ENCODE measurements at places on chromosomes 4 and X. TPM values are rescaled to one million over a fixed set of nuclear protein-coding genes. Genes with fewer than 3 reads are reported as not detected.

- no peak for DNase-seq
These were observed 46.0 kb downstream of the GEMIN8 start for GRCh38 chrX:13983734-13984133.

DNA sequence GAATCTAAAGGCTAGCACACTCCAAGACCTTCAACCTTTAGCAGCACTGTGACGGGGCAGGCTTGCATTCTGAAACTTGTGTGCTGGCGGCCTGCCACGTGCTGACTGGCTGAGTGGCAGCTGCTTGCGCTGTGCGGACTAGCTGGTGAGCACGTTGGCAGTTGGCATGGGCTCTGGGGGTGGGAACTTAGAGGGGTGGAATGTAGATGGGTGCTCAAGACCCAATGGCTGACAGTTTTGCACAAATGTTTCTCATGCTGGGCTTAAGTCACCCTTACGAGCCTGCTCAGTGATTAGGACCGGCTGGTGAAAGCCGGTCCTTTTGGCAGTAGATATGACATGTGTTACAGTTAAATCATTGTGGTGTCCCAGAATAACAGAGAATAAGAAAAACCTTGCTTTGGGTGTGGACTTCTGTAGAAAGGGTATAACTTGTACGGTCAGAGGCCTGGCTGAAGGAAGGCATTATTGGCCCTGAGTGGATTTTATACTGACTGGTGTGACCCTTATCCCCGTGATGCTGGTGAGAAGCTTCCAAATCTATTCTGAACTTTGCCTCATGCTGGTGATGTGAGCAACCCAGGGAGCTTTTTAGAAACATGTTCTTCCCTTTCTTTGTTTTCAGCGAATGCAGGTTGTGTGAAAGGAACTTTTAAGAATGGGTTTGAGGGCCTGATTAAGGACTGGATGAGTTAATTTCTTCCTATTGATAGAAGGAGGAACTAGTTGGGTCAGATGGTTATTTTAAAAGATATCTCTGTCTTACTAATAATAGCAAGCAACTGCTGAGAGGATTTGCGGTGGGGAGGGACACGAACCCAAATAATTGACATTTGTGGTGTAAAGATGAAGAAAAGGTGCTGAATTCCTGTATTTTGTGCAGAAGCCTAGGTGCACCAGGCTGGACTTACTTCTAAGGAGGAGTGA, 107.4 kb upstream of the SLC4A4 start:
- DNase-seq: no peak

- DNase-seq: peak; percentile 64
These were observed 16.2 kb downstream of the AWAT2 start for GRCh38 chrX:70033348-70034051.

DNA sequence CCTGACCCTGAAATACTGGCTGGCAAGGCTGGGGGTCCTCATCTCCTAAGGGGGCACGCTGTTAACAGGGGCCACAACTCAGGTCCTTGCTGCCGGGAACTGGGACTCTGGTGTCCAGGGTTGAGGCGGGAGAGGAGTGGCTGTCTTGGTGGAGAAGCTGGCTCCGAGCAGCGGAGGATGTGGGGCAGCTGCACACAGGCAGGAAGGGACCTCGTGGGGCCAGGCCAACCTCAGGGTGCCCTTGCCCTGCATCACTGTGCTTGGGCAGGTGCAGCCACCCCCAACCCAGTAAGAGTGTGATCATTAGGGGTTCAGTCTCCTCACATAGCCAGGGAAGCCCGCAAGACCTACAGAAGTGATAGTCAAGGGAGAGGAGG, 12.6 kb upstream of the PDE6B start:
- DNase-seq: no peak

- no peak for DNase-seq
These were observed 259.8 kb downstream of the QDPR start for GRCh38 chr4:17252131-17252530.

DNA sequence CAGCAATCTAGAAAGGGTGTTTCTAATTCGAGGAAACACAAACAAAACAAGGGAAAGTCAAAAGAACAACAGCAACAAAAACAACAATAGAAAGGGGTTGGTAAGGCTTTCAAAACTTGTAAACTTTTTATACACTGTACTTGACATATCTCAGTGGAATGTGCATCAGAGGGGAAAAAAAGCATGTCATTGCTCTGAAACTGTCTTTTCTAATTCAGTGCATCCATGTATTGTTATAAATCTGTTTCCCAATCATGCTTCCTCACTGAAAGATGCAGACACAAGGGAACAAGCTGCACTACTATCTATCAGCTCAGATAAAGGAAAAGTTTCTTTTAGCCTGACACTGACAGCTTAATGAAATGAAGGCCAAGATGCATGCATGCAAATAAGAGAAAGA, 44.2 kb upstream of the PCDH18 start:
- no peak for DNase-seq

DNA sequence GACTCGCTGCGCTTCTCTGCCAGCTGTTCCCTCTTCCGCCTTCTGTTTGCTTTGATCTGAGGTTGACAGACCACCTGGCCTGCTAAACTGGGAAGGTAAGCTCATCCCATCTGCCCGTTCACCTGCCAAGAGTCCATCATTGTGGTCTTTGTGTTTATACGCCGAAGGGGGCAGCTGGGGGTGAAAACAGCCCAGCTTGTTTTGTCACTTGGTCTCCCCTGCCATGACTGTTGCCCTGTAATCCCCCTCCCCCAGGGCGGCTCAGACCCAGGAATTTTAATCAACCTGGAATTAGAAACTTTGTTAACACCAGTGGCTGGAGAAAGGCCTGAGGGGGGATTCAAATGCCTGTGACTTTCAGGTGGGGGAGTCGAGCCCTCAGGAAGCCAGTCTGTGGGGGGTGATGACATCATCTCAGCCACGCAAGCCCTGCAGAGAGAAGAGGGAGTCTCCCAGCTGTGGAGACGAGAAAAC, 333.3 kb downstream of the BCOR start:
- no peak for DNase-seq

GRCh38 chr4:85836588-85837438, 361.9 kb downstream of the ARHGAP24 start:
- DNase-seq: no peak

- no peak for DNase-seq
These were observed 47.9 kb upstream of the PACRGL start for GRCh38 chr4:20652226-20652885.

DNA sequence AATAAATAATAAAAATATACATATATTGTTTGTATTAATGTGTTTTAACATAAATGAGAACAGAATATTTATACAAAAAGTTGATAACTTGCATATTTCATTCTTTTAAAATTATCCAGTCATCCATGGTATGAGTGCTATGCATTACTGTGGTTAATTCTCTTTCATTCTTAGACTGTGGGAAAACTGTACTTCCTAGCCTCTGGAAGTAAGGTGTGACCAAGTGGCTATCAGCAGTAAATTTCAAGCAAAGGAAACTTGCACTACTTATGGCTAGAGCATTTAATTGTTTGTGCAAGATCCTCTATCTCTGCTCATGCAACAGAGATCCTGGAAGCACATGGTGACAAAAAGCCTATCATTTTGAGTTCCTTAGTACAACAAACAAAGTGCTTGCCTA, 1054.5 kb upstream of the PABPC4L start:
- no peak for DNase-seq

DNA sequence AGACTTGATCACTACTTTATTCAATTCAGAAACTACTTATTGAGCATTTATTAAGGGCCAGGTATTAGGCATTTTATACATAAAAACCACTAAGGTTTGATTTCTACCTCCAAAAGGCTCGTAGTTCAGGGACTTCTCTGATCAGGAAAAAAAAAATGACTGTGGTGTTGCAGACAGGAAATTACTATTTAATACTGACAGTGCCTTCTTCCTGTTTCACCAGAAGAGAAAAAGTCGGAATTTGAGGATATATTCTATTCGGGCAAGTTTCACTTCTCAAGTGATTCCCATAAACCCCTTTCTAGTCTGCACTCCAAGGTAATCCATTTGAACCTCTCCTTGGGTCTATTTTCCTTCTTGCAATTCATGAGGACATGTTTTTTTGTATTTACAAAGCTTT, 15.3 kb upstream of the TASL start:
- DNase-seq: no peak

GRCh38 chrX:49746306-49746705, 50.5 kb upstream of the PAGE1 start:
- no peak for DNase-seq

- DNase-seq: peak; percentile 19
These were observed 339 bp downstream of the TBC1D9 start for GRCh38 chr4:140755774-140756318.

DNA sequence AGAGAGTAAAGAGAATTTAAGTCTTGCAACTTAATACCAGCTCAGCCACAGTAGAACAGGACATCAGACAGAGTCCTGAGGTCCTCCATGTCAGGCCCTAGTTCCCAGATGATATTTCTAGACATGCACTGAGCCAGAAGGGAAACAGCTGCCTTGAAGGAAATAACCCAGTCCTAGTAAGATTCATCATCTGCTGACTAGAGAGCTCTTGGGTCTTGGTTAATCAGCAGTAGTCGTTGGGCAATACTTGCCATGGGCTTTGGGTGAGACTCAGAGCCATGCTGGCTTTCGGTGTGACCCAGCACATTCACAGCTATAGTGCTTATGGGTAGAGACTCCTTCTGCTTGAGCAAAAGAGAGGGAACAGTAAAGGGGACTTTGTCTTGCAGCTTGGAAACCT, 379.1 kb downstream of the AR start:
- no peak for DNase-seq

- no peak for DNase-seq
These were observed 546.5 kb upstream of the SMIM31 start for GRCh38 chr4:164207460-164207859.

DNA sequence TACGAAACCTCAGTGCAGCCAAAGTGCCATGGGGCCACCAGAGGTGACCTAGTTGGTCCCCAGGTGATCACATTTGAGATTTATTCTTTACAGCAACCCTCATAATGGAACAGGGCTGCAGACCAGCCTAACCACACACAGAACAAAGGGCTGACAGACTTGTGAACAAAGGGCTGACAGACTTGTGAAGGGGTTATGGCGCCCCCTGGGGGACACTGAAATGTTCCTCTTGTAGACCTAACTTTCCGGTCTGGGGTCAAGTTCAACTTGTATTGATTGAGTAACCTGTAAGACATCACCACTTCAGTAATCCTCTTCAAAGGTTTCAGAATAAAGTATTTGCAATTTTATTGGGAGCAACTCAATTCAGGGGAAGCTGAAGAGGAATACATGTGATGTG, 175.9 kb upstream of the RPS6KA3 start:
- peak; percentile 79 for DNase-seq

GRCh38 chr4:157713342-157713741, 459.5 kb downstream of the GASK1B start:
- no peak for DNase-seq

GRCh38 chr4:133711817-133712216, 489.8 kb downstream of the PABPC4L start:
- no peak for DNase-seq

- DNase-seq: no peak
These were observed 37.9 kb upstream of the ARSJ start for GRCh38 chr4:114017120-114017917.

DNA sequence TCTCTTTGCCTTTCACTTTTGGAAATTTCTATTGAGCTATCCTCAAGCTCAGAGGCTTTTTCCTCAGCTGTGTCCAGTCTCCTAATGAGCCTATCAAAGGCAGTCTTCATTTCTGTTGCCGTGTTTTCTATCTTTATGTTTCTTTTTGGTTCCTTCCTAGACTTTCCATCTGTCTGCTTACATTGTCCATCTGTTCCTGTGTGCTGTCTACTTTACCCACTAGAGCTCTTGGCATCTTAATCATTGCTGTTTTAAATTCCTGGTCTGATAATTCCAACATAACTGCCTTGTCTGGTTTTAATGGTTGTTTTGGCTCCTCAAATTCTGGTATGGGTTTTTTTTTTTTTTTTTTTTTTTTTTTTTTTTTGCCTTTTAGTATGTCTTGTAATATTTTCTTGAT, 9.3 kb upstream of the PDE6B start:
- no peak for DNase-seq

GRCh38 chrX:47707031-47707780, 48.2 kb upstream of the UXT start:
- DNase-seq: no peak

GRCh38 chrX:134738986-134739740, 80.9 kb upstream of the PLAC1 start:
- DNase-seq: no peak

DNA sequence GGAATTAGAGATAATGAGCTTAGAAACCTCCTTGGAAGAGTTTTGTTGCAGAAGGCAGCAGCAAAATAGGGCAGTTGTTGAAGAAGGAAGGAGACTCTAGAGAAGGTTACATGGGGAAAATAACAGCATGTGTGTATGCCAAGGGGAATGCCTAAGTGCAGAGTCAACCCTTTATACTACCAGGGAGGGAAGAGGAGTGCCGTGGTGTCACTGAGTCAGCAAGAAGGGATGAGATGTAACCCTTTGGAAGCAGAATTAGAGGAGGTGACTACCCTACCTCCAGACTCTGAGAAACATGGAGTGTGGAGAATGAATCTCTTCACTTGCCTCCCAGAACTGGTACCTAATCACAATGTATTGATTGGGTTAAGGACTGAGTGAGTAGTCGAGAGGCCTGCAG, 6.7 kb upstream of the GABRE start:
- no peak for DNase-seq

The PRR32 gene
- not detected for total RNA-seq

The TLR6 gene
- total RNA-seq: 7.8 TPM

The TRIM60 gene
- total RNA-seq: not detected

The FAM47E gene
- total RNA-seq: 0.16 TPM

The MAGT1 gene
- 117 TPM for total RNA-seq

The ITIH6 gene
- not detected for total RNA-seq

The CCDC149 gene
- total RNA-seq: 0.40 TPM

The PNMA6F gene
- total RNA-seq: not detected

The OGT gene
- total RNA-seq: 98.0 TPM

The DGKK gene
- not detected for total RNA-seq

The SCML2 gene
- total RNA-seq: 3.4 TPM

The CXorf66 gene
- total RNA-seq: not detected

The SPACA5 gene
- total RNA-seq: not detected

All from SK-MEL-5 (cell line).